Stimulated activated naive CD4-positive, alpha-beta T cell (primary cell): ENCODE measurements at places on chromosomes 3 and 15.

DNA sequence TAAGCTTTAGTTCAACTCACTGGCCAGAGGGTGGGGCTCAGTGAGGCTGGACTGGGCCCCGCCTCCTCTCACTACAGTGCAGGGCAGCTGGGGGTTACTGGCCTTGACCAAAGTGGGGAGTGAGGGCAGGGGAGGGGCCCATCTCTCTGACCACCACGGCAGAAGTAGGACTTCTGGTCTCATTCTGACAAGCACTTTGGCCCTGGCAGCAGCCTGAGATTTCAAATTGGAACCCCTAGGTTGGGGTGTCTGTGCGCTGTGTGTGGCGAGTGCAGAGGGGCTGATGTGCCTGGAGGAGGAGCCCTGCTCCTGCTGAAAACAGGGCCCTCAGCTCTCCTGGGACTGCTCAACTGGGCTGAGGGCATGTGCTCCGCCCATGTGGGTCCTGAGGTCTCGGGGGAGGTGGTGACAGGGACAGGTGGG is 60.3 kb upstream of the RPL32 start:
- no peak for DNase-seq

GRCh38 chr15:67915461-67916374 is 75.9 kb upstream of the RNU6-1 start:
- DNase-seq: no peak

- no peak for DNase-seq
These were observed 31.5 kb downstream of the ABHD2 start for GRCh38 chr15:89119489-89120478.

GRCh38 chr3:140206196-140207040 is 271.4 kb downstream of the CLSTN2 start:
- DNase-seq: no peak

- DNase-seq: no peak
These were observed 28.5 kb downstream of the RTP4 start for GRCh38 chr3:187396661-187397060.

GRCh38 chr15:54884312-54884711 is 312.4 kb downstream of the RSL24D1 start:
- no peak for DNase-seq

DNA sequence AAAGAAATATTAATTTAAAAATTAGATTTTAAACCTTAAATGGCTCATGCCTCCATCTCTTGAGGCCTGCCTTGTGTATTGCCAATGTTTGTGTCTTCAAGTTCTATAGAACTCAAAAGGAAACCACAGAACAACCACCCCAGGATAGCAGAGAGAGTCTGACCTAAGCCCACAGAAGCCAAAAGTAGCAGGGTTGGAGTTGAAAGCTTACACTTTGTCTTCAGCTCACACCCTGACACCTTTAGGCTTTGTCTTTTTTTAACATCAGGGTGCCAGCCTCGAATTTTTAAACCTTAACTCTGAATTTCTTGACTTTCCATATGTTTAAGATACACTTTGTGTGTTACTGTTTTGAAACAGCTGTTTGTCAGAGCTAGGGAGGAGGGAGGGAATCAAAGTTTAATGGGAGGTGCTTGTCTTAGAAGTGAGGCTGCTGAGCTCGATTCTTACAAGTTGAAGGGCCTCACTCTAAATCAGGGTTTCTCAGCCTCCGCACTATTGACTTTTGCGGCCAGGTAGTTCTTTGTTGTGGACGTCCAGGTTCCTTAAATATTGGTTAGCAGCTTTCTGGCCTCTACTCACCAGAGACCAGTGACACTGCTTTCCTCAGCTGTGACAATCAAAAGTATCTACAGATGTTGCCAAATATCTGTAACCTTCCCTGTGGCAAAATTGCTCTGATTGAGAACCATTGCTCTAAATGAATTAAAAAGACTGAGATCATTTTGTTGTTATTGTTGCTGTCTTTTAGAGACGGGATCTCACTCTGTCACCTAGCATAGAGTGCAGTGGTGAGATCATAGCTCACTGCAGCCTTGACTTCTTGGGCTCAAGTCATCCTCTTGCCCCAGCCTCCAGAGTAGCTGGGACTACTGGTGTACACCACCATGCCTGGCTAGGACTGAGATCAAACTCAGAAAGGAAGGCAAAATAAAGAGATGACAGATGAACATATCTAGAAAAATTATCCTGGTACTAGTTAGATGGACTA is 139.2 kb upstream of the EOMES start:
- DNase-seq: peak; percentile 20

DNA sequence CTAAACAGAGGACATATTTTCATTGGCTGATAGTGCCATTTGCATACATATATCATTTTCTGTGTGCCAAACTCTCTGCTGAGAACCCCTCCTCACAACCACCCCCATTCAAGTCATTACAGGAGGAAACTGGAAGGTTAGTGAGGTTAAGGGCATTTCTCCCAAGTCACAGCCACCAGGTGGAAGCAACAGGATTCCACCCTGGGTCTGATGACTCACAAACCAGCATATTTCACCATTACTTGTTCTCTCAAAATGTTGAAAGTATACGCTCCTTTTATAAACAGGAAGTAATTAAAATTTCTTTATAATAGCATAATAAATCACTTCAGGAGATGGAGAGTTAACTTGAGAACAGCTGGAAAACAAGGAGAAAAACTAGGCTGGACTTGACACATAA is 398.6 kb upstream of the WNT5A start:
- no peak for DNase-seq

DNA sequence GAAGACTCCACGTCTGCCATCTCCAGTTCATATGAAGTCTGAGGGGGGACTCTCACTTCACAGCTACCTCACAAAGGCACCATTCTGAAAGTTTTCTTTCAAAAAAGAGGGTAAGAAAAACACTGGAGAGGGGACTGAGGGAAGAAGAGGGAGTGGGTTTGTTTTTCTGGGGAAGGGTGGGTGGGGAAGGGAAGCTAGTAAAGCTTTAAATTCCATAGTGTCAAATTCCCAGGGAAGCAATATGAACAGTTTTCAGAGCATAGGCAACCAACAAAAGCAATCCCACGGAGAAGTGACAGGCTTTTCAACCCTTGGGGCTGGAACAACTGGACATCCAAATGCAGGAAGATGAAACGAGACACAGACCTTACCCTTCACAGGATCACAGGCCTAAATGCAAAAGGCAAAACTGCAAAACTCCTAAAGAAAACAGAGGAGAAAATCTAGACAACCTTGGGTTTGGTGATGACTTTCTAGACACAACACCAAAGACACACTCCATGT is 61.7 kb downstream of the CHSY1 start:
- no peak for DNase-seq

DNA sequence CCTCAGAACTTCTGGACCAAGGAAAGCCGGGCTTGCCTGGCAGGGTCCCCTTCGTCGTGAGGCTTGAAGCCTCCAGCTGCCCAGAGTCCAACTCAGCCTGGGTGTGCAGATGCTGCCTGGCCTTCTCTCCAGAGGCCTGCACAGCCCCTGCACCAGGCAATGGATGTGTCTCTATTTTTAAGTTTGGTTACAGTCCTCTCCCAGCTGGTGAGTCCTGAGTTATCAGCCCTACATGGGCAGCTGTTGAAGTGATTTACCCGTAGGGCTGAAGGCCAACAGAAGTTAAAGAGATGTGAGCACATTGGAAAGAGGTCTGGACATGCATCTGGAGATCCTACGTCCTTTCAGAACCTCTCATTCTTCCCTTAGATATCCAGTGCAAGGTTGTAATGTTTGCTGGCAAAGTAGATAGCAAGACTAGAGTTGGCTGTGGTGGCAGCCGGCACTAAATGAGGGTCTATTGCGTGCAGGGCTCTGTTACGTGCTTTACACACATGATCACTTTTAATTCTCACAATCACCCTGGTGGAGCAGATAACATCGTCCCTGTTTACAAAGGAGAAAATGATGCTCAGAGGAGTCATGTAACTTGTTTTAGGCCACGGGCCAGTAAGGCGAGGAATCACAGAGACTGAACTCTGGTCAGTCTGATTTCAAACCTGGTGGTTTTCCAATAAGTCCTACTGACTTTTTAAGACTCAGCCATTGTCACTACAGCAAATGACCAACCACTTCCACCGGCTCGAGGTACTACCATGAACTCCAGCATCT is 9.9 kb downstream of the FYCO1 start:
- DNase-seq: no peak
